ENCODE measurements at places on chromosomes 12 and 14.

DNA sequence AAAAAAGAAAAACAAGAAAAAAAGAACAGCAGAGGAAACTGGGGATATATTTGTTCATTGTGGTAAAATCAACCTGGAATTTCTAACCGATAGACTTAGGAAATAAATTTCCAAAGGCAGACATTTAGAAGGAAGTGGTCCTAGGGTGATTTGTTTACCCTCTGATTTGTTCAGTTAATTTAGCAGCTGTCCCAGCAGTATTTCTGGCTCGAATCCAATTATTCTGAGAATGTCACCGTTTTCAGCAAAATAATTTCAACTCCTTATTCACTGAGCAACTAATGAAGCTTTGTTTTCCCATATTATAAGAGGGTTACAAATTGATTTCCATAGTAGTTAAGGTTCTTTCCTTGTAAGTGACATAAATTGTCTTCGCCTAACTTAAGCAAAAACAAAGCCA lies 285.2 kb upstream of the SYT10 start:
- DNase-seq = no peak

GRCh38 chr14:40894846-40895245 lies 711.8 kb upstream of the LRFN5 start:
- DNase-seq = no peak

GRCh38 chr14:94021416-94022157 lies 4.6 kb upstream of the OTUB2 start:
- DNase-seq = no peak

GRCh38 chr14:64720131-64720576 lies 15.9 kb downstream of the PLEKHG3 start:
- DNase-seq = no peak

- DNase-seq = no peak
These were observed 157.7 kb upstream of the AVPR1A start for GRCh38 chr12:63308671-63309070.

GRCh38 chr12:56122637-56123036 lies 4.6 kb downstream of the ZC3H10 start:
- peak; percentile 12 for DNase-seq

GRCh38 chr12:80183939-80184338 lies 84.6 kb downstream of the OTOGL start:
- no peak for DNase-seq

- DNase-seq = no peak
These were observed 7.4 kb downstream of the PAPLN start for GRCh38 chr14:73244541-73245290.

GRCh38 chr14:95098984-95099599 lies 58.2 kb downstream of the DICER1 start:
- DNase-seq = peak; percentile 59

DNA sequence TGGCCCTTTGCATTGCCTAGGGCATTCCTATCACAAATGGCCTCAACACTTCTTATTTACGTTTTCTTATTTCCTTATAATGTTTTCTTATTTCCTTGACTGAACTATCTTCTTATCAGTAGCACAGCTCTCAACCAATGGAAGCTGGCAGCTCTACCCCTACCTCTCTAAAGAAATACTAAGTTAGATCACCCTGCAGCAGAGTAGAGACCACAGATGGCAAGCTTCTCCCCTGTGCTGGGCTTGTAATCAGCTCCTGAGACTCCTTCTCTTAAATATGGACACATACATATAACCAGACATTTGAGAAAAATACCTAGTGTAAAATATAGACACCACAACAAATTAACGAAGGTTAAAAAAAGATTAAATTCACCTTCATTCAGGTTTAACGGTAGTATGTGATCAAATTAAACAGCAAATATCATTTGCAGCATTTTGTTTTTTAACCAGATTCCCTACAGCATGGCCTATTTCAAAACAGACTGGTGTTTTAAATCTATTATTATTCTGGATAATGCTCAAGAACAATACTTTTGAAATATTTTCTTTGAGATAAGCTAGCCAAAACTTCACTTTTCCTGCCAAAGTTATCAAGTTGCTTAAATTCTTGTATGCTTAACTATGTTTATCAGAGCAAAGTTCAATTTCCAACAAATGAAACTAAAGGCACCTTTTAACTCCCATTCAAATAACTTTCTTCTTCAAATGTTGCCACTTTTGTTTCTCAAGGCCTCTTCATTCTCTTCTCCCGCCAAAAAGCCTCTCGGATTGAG lies 54.3 kb downstream of the SLC41A2 start:
- no peak for DNase-seq

DNA sequence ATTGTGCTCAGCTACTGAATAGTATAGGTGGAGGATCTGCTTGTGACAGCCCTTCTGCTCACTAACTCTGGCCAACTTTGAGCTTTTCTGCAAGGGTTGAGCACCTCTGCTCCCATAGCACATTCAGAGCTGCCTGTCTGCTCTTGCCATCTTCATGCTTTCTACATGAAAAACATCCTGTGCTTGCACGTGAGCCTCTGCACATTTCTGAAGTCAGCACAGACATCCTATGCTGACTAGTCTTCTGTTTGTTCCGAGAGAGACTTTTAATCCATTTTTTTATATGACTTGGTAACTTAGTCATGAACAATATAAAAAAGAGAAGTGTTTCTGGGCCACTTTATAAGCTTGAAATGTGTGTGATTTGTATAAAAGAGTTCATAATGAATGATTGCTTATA lies 969.3 kb downstream of the TMTC2 start:
- no peak for DNase-seq

GRCh38 chr12:14058717-14059116 lies 77.3 kb upstream of the GRIN2B start:
- no peak for DNase-seq

GRCh38 chr14:66842911-66843512 lies 335.1 kb downstream of the GPHN start:
- DNase-seq = no peak

- DNase-seq = no peak
These were observed 197.0 kb upstream of the C14orf180 start for GRCh38 chr14:104382361-104383087.

- DNase-seq = peak; percentile 32
These were observed 325 bp downstream of the C12orf60 start for GRCh38 chr12:14803830-14804160.

- DNase-seq = no peak
These were observed 161.7 kb downstream of the CAND1 start for GRCh38 chr12:67430708-67431335.

GRCh38 chr12:116735951-116736599 lies 1.8 kb downstream of the SPRING1 start:
- DNase-seq = no peak

DNA sequence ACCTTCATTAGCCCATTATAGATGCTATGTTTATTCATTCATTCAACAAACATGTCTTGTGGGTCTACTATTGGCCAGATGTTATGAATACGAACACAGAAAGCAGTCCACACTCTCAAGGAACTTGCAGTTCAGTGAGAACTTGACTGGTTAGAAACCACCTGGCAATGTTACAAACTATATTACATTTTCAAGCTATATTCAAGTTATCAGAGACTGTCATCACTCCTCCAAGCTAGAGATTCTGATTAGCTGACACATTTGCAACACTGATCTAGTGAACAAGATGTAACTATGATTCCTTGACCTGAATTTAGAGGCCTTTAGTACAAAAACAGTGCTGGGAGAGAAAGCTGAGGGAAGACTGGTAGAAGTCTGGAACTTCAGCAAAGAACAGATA lies 170.7 kb upstream of the EEA1 start:
- no peak for DNase-seq

- no peak for DNase-seq
These were observed 43.0 kb upstream of the GNPNAT1 start for GRCh38 chr14:52834440-52834842.

- DNase-seq = no peak
These were observed 84.8 kb upstream of the KITLG start for GRCh38 chr12:88665071-88665470.

GRCh38 chr12:25322918-25323531 lies 72.3 kb upstream of the KRAS start:
- DNase-seq = no peak

GRCh38 chr12:116385486-116386217 lies 108.2 kb upstream of the MED13L start:
- DNase-seq = no peak

DNA sequence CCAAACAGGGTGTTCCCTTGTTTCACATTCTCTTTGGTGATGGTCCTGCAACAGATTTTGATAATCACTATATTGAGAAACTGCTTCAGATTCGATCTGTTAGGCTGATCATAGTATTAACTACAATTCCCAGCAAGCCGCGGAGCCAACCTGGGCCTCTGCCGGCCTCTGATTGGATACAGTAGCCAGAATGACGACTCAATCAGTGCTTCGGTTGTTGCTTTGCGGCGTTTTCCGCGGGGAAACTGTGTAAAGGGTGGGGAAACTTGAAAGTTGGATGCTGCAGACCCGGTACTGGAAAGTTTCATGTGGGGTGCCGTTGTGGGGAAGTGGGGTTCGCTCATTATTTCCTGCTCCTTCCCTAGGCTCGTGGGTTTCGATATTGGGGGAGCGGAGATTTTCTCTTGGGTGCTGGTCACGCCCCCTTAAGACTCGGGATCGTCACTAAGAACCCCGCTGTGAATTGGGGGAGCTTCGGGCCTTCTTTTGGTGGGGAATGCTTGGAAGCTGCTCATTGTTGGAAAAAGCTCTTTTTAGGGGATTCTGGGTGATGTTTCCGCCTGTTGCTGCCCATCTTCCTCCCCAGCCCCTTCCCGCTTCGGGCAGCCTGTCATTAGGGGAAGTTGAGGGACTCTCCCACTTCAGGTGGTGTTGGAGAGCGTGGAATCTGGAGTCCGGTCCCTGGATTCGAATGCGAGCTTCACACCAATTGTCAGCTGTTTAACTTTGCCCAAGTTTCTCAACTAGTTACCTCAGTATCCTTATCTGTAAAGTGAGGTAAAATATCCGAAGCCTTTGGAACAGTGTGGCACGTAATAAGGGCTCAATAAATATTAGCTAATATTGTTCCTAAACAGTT lies at the start of gene RAD51B:
TSS of gene RAD51B (plus strand) at position 217 of the 859 bp plus-strand sequence.
- DNase-seq = peak; percentile 86

DNA sequence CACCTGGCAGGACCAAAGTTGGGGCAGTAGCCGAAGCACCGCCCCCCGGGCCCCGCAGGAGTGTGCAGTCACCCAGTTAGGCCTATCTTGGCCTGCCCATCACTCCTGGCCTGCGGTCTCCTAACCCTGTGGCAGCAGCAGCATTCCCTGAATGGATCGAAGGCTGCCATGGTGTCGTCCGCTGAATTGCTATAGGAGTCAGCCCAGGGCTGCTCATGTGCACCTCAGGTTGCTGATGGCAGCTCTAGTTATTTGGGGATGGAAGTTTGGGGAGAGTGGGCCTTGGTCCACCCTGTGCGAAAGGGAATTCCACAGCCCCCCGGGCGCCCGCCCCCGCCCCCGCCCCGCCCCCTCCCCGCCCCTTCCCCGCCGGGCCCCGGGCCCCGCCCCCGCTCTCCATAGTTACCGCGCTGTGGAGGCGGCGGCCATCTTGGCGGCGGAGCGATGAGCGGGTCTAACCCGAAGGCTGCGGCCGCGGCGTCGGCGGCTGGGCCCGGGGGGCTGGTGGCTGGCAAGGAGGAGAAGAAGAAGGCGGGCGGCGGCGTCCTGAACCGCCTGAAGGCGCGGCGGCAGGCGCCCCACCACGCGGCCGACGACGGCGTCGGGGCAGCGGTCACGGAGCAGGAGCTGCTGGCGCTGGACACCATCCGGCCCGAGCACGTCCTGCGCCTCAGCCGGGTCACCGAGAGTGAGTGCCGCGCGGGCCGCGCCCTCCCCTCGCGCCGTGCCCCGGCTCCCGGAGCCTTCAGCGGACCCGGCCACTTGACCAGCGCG lies at the start of gene UNC119B:
TSS of gene UNC119B (plus strand) at position 428 of the 774 bp plus-strand sequence. CDS start at position 445, 17 bp downstream.
- DNase-seq = no peak

DNA sequence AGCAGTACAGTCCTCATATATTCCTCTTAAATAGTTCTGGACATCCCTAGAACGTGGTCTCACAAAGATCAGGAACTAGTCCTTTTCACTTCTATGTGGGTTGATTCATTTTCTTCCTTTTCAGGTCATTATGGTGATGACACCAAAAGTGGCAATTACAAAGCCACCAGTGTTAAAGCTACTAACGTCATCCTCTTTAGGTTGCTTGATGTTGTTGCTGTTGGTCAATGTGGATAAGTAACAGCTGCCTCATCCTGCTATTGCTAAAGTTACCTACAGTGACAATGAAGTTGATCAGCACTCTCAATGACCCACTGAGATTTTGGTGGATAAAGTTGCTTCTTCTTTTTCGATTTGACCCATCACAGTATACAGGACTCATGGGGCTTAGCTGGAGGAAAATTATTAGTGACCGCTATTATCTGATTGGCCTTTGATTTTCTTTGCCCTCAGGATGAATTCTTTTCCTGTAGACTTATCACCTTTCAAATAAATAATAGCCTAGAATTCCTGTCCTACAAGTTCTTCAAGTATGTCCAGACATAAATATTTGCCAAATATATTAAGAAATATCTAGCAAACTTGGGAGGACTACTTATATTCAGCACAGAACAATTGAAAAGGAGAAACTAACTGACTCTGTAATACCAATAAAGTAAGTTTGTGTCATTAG lies 54.0 kb upstream of the ATP2B1 start:
- DNase-seq = no peak

DNA sequence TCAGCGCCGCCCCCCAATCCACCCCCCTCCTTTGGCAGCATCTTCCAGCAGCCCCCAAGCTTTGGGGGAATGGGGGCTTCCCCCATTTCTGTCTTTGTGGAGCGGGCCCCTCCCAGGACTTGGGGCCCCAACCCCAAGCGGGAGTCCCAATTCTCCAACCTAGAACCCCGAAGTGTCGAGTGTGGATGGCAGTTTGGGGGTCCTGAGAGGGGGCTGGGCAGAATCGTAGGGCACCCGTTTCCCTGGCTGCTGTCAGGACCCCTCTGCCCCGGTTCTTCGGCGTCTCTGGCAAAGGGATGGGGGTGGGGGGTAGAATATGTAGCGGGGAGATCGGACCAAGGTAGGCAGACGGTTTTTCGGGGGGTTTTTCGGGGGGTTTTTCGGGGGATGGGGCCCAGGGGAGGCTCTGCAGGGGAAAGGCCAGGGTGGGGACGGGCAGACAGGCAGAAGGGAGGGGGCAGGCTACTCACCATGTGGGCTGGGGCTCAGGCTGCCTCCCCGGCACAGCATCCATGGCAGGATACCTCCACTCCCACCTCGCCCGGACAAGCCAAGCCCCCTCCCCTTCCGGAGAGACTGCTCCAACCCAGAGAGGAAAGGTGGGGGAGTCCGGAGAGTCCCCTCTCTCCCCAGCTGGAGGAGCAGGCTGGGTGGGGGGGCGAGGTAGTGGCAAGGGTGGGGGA lies 739 bp downstream of the JPH4 start:
- DNase-seq = no peak

GRCh38 chr12:95574799-95575452 lies 23.6 kb upstream of the USP44 start:
- DNase-seq = peak; percentile 18

- DNase-seq = no peak
These were observed 5.6 kb upstream of the GCH1 start for GRCh38 chr14:54908190-54908589.
